ENCODE measurements at places on chromosomes 1 and 21. TPM values are rescaled to one million over a fixed set of nuclear protein-coding genes. Genes with fewer than 3 reads are reported as not detected.

CYYR1 gene
- not detected for polyA plus RNA-seq

ANKRD34A gene
- polyA plus RNA-seq: 0.83 TPM

KLHDC8A gene
- 0.06 TPM for polyA plus RNA-seq

AVPR1B gene
- not detected for polyA plus RNA-seq

OR2L5 gene
- polyA plus RNA-seq: not detected

GPR52 gene
- polyA plus RNA-seq: 0.10 TPM

TIE1 gene
- polyA plus RNA-seq: 0.76 TPM

BOLA1 gene
- polyA plus RNA-seq: 10.1 TPM

PSRC1 gene
- 18.5 TPM for polyA plus RNA-seq

PSEN2 gene
- polyA plus RNA-seq: 12.1 TPM

C1orf167 gene
- 0.32 TPM for polyA plus RNA-seq

ZNF362 gene
- 11.8 TPM for polyA plus RNA-seq

FAM78B gene
- polyA plus RNA-seq: 0.05 TPM

KDF1 gene
- 0.06 TPM for polyA plus RNA-seq

KMO gene
- 0.07 TPM for polyA plus RNA-seq

ADPRS gene
- 26.5 TPM for polyA plus RNA-seq

TDRKH gene
- 0.91 TPM for polyA plus RNA-seq

EPHA2 gene
- 26.0 TPM for polyA plus RNA-seq

TEX38 gene
- polyA plus RNA-seq: not detected

TCP10L gene
- 0.19 TPM for polyA plus RNA-seq

CRYAA gene
- not detected for polyA plus RNA-seq

ALPL gene
- 1.8 TPM for polyA plus RNA-seq

PKLR gene
- not detected for polyA plus RNA-seq

KIAA1614 gene
- 3.6 TPM for polyA plus RNA-seq

CDA gene
- polyA plus RNA-seq: 2.8 TPM

LCE2B gene
- polyA plus RNA-seq: not detected

F5 gene
- polyA plus RNA-seq: not detected

GNB1 gene
- polyA plus RNA-seq: 400 TPM

AMPD1 gene
- polyA plus RNA-seq: not detected

IQCC gene
- polyA plus RNA-seq: 1.2 TPM

SLC2A5 gene
- polyA plus RNA-seq: 0.20 TPM

PAQR6 gene
- 0.20 TPM for polyA plus RNA-seq

S100A7A gene
- not detected for polyA plus RNA-seq

TMEM269 gene
- polyA plus RNA-seq: not detected

TOMM40L gene
- 9.3 TPM for polyA plus RNA-seq

NUP210L gene
- not detected for polyA plus RNA-seq

PRR9 gene
- polyA plus RNA-seq: not detected

CDCA8 gene
- polyA plus RNA-seq: 7.1 TPM

SELP gene
- polyA plus RNA-seq: not detected

VSIG8 gene
- polyA plus RNA-seq: not detected

PARK7 gene
- polyA plus RNA-seq: 479 TPM

CLCA2 gene
- polyA plus RNA-seq: 0.65 TPM

RNF186 gene
- polyA plus RNA-seq: not detected

MYCL gene
- 0.77 TPM for polyA plus RNA-seq

PPIH gene
- 36.1 TPM for polyA plus RNA-seq

ACKR1 gene
- not detected for polyA plus RNA-seq

LIPI gene
- not detected for polyA plus RNA-seq

ADGRL4 gene
- 11.9 TPM for polyA plus RNA-seq

SELL gene
- 0.05 TPM for polyA plus RNA-seq

RC3H1 gene
- 13.3 TPM for polyA plus RNA-seq

SLC45A1 gene
- polyA plus RNA-seq: 2.4 TPM

COL9A2 gene
- polyA plus RNA-seq: 1.7 TPM

COQ8A gene
- polyA plus RNA-seq: 5.0 TPM

TRABD2B gene
- polyA plus RNA-seq: not detected

DDR2 gene
- polyA plus RNA-seq: 194 TPM

SPRR5 gene
- polyA plus RNA-seq: not detected

PROK1 gene
- polyA plus RNA-seq: not detected

SPRR2G gene
- polyA plus RNA-seq: not detected

All from AG04450 (cell line).